ENCODE measurements at places on chromosomes 6 and 20.

GRCh38 chr20:48738399-48739304 is 89.1 kb downstream of the PREX1 start:
- DNase-seq: peak; percentile 24

DNA sequence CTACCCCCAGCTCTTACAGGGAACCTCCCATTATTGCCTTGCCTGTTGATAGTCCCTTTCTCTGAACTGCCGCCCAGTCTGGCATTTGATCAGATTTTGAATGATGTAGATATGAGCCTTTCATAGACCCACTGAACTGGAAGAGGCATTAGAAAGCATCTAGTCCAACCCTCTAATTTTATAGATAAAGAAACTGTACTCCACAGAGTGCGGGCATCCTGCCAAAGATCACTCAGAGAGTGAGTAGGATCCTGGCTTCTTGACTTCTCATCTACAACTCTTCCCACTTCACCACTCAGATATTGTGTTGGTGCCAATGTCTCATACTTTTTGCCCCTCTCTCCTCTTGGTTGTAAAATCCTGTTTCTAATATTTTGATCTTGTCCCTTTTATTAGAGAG is 179.2 kb upstream of the BMP2 start:
- DNase-seq: no peak

GRCh38 chr6:167244064-167244960 is 46.8 kb upstream of the UNC93A start:
- no peak for DNase-seq

DNA sequence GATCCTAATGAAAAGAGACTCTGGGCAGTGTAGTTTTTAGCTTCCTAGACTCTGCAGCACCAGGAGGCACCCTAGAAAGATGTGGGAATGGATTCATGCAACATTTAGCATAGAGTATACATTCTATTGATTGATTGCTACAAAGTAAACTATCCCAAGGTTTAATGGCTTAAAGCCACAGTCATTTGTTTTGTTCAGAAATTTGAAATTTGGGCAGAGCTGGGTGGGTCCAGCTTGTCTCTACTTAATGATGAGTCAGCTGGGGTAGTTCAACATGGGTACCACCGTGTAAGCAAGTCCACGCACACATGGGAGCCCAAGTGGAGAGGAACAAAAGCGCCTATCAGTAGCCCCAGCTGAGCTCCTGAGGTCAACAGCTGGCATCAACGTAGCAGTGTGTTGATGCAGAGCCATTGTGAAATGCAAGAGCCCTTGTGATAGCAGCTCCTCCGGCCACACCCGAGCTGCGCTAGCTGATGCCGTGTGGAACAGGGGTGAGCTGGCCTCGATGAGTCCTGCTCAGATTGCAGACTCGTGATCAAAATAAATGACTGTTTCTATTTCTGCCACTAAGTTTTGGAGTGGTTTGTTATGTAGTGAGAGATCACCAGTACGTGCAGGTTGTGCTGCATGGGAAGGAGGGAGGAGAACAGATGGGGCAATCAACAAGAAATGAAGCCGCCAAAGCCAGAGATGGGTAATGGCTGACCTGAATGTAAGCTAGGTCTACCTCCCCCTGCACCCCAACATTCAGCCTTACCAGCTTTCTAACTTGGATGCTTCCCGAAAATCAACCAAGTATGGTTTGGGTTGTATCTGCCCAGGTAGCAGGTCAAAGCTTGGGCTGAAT is 45.7 kb upstream of the TRAF3IP2 start:
- DNase-seq: no peak

- DNase-seq: no peak
Observed at GRCh38 chr6:6823568-6824224, 235.2 kb downstream of the LY86 start.

DNA sequence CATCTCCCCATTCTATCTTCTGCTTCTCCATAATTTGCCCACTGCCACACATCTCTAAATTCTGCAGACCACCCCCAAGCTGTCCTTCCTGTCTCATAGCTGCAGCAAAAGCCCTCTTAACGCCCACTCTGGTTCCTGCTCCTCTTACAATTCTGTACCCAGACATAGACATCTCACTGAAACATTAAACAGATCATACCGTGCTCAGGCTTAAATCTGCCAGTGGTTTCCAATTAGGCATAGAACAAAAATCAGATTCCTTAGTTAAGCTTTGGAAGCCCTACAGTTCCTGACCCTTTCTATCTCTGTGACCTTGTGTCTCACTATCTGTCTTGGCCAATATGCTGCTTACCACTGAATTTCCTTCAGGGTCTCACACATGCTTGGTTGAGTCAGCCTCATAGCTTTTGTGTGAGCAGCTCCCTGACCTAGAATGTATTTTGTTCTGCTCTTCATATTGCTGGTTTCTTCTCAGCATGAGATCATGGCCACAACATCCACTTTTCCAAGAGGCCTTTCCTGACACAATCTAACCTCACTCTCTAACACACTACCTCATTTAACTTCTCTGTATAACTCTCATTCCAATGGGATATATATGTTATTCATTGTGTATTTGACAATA is 749.7 kb downstream of the MAFB start:
- DNase-seq: no peak

DNA sequence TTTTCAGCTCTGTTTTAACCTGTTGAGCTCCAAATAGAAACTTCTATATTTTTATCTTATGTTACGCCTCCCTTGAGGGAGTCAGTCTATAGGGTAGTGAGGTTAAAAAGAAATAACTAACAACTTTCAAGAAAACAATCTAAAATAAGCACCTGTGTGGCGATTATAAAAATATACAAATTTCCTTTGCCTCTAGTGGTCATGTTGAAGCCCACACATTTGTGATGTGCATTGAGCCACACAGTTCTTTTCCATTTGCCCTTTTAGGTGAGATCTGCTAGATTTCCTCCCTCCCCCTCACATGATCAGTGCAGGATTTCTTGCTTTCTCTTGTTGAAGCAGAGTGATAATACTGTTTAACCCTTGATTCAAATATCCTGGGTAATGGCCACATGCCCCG is 84.2 kb downstream of the MYB start:
- no peak for DNase-seq

- no peak for DNase-seq
Observed at GRCh38 chr6:118743746-118744145, 92.4 kb upstream of the CEP85L start.

DNA sequence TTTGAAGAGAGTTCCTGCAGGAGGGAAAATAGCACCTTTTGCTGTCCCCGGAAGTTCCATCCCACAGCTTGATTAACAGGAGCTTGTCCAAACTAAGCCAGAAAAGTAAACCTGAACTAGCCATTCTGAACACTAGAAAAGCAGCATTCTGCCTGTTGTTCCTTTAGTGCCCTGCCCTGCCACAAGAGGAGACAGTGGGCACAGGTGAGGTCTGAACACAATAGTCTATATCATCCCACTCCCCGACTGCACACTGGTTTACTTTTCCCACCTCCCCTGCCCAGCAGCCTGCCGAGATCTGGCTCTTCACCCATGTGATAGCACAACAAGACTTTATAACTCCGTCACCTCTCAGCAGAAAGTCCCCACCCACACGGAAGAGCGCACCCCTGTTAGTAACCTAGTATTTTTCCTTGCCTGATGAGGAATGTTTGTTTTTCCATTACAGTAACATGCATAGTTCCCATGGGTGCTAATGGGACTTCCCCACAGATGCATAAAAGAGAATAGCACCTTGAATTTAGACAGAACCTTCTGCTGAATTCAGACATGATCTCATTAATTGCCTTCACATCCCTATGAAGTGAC is 59.7 kb downstream of the TFAP2A start:
- DNase-seq: no peak

DNA sequence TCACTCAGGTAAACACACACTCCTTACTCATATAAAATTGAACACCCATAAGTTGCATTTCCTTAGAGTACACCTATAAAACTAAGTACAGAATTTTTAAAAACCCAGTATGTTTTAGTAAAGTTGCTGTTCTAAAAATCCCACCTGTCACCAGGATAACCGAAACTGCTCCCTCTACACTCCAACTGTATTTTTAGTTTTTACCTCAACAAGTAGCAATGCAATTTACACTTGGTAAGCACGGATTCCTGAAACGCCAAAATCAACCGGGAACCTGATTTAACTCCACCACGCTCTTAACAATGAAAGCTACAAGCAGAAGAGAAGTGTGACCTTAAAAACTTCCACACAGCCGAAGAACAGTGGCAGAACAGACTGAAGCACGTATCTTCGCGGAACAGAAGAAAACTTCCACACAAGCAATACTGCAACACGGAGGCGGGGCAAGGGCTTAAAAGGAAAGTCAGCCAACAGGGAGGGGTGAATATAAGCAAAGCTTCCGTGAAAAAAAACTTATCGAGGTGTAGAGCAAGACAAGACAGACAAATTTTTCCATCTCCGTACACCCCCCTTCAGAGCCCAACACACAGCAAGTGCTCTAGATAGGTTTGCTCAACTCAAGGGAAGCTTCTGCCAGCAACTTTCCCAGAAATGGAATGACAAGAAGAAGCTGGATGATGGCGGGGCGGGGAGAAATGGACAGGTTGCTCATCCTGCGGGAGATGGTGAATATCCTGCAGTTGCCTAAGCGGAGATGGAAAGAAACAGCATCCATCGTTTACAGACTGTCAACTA is 1.4 kb downstream of the STAU1 start:
- DNase-seq: peak; percentile 83

DNA sequence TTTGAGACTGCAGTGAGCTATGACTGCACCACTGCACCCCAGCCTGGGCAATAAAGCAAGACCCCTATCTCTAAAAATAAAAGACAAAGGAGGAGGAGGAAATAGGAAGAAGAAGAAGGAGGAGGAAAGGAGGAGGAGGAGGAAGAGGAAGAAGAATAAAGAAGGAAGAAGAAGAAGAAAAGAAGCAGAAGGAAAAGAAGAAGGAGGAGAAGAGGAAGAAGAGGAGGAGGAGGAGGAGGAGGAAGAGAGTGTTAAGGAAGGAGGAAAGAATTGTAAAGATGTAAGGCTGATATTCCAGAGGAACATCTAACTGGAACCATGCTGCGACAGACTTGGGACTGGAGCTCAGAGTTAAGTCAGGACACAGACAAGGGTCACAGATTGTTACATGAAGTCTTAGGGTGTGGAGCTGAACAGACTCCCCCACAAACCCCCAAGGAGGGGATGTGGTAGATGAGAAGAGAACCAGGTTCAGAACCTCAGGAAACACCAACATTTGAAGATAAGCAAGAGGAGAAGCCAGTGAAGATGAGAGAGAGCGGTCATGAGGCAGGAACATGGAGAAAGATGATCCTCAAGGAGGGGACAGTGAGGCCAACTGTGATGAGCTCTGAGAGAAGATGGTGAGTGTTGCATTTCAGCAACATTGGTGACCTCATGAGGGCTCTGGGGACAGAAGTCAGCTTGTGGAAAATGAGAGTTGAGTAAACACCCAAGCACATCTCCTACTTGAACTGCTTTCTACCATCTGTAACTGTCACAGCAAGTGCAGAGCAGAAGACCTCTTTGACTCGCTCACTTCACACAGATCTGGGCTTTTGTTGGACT is 118.2 kb downstream of the CD164 start:
- no peak for DNase-seq

- no peak for DNase-seq
Observed at GRCh38 chr6:112780498-112781096, 433.5 kb downstream of the RFPL4B start.

DNA sequence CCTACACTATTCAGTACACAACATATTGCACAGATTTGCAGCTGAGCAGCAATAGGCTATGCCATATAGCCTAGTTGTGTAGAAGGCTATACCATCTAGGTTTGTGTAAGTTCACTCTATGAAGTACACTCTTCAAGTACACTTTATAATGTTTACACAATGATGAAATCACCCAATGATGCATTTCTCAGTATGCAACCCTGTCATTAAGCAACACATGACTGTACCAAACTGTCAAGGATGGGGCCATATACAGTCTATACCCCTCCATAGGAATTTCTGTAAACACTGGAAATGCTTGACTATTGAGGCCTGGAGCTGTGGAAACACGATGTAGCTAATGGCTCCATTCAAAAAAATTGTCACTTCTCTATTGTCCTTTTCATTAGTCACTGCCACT is 535.4 kb downstream of the EPM2A start:
- no peak for DNase-seq
